D341Med (cell line): ENCODE measurements at places on chromosomes 16 and 17.

DNA sequence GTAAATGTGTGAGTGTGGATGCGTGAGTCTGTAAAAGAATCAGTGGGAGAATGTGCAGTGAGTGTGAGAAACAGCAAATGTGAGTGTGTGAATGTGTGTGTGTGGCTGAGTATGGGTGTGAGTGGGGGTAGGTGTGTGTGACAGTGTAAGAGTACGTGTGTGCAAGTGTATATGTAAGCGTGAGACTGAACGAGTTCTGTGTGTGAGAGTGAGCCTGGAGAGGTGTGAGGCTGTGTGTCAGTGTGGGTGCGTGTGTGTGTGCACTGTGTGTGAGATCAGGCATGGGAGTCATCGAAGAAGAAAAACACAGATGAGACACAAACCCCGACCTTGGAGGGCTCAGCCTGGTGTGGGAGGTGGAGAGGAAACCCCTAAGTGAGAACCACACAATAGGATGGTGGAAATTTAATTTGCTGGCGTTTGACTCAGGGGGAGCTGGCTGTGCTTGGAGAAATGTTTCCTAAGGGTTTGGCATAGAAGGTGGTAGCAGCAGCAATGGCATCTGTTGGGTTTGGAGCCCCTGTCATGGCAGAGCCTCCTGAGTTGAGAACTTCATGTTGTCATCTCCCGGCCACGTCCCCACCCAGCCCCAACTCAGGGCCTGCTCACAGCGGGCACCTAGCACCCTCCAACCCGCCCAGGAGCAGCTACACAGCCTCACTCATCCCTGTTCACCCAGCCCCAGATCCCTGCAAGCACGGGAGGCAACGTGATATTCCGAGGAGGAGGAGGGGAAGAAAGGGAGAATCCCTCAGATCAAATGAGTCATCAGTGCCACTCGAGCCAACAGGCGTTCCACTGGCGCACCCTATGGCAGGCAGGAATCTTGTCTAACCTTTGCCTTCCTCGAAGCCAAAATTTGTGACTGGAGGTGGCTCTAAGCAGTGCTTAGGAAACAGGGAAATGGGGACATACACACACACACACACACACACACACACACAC lies 14.3 kb upstream of the NUBP1 start:
- DNase-seq, result peak; percentile 49

GRCh38 chr17:49496183-49496866 lies 1.2 kb downstream of the NGFR start:
- peak; percentile 97 for DNase-seq

DNA sequence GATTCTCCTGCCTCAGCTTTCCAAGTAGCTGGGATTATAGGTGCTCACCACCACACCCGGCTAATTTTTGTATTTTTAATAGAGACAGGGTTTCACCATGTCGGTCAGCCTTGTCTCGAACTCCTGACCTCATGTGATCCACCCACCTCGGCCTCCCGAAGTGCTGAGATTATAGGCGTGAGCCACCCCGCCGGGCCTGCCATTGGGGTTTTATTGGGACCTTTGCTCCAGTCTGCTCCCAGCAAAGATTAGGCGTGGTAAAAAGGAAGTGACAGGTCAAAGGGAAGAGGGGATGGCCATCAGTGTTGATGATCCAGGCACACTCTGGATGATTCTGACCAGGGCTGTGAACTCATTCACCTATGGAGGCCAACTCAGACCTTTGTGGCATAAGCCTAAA lies 20.5 kb downstream of the MYLK3 start:
- no peak for DNase-seq

DNA sequence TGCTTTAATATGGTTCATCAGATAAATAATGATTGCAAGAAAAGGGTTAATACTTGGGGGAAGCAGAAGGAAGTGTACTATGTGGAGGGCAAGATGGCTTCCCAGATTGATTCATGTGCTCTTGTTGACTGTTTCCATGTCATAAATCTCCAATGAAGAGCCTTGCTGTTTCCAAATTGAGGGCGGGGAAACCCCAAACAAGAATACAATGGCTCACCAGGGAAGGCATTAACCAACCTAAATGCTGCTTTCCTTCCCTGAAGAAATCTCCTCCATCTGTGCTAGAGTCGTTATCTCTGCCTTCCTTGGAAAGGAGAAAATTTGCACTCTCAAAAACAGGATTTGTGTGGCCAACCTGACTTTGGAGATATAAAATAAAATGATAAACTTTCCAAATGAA lies 28.0 kb upstream of the CDH13 start:
- DNase-seq, result no peak

DNA sequence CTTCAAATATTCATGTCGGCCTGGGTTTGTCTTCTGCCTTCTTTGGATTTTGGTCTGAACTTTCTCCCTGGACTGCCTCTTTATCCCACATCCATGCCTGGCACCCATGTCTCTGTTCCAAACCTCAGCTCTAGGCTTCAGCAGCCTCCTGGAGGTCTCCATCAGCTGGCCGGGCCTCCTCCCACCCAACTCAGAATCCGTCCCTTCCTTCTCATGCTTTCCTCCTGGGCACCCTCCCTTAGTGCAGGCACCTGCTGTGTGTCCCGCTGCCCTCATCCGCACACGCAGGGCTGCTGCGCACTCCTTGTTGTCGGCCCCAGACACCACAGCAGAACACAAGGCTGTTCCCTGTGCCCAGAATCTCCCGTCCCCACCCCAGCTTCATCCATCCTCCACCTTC lies 14.0 kb downstream of the LDHD start:
- DNase-seq, result no peak

- no peak for DNase-seq
These were observed 187.5 kb downstream of the IRF8 start for GRCh38 chr16:86086471-86086870.

- no peak for DNase-seq
These were observed 6.4 kb downstream of the DPEP1 start for GRCh38 chr16:89619840-89620239.

DNA sequence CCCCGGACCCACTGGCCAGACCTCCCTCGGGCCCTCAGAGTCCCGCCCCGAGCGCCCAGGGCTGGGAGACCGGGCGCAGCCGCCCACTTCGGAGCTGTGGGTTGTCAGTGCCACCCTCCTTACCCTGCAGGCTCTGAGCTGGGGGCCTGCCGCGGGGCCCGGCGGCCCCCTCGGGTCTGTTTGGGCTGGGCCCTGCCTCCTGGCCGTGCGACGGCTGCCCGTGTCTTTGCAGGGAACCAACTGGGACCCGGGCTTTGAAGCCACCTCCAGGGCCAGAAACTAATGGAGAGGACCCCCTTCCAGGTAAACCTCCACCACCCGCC lies 443 bp downstream of the TEDC2 start:
- DNase-seq, result no peak
